ENCODE measurements at places on chromosomes 2 and 18.
A peak's percentile ranks its signal among the peaks of the same experiment; 100 is the strongest.

- no peak for DNase-seq
Observed at GRCh38 chr2:101854877-101855276, 136.9 kb upstream of the IL1R2 start.

DNA sequence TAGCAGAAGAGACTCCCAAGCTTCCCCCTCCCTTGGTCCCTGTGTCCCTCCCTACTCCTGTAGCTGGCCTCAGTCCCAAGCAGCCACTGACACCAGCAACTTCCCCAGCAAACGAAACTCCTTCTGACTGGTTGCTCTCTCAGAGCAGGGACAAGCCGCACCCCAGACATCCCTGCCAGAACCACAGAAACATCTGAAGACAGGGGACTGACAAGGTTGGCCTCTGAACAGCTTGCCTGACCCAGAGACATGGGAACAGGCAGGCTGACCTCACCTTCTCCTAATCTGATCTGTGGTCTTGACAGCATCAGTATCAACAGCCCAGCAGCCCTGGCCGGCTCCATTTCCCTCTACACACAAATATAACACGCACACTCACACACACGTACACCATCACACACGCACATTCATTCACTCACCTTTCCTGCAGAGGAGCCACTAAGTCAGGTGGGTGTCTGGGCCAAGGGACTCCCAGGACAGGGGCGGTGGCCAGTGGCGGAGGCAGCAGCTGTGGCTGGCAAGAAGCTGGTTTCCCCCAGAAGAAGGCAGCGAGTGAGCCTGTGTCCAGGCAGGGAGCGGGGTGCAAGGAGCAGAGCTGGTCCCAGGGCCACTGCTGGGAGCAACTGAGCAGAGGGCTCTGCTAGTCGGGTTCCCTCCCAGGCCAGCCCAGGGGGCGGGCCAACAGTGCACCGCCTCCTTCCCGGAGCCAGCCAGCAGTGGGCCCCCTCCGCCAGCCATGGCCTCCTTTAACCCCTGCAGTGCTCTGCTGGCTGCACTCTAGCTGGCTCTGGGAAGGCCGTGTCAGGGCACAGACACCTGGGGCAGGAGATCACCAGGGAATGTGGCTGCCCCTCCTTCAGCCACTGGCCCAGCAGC lies 59.1 kb downstream of the TNS1 start:
- DNase-seq = peak; percentile 62

DNA sequence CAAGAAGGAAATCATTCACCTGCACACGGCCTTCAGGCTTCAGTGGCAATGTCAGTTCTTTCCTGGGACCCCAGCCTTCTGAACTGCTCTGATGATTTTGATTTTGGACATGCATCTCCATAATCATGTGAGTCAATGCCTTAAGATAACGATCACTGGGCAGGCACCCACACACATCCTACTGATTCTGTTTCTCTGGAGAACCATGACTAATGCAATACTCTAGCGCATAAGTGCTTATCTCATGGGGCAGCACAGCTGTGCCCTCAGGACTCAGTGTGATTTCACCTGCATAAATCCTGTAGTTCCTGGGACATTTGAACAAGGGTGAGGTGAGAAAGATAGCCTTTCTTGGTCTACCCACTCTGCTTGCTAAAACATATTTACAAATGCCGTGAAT lies 144.6 kb downstream of the AKAIN1 start:
- no peak for DNase-seq

GRCh38 chr2:65351948-65352595 lies 80.3 kb downstream of the SPRED2 start:
- no peak for DNase-seq

Measured in fibroblast of skin of right quadriceps (primary cell).